Kidney epithelial cell (primary cell): ENCODE measurements at places on chromosomes 4 and X. TPM values are rescaled to one million over a fixed set of nuclear protein-coding genes. Genes with fewer than 3 reads are reported as not detected.

The SSX4 gene
- not detected in 2 replicates for total RNA-seq

The MAGEA12 gene
- not detected in 2 replicates for total RNA-seq

DNA sequence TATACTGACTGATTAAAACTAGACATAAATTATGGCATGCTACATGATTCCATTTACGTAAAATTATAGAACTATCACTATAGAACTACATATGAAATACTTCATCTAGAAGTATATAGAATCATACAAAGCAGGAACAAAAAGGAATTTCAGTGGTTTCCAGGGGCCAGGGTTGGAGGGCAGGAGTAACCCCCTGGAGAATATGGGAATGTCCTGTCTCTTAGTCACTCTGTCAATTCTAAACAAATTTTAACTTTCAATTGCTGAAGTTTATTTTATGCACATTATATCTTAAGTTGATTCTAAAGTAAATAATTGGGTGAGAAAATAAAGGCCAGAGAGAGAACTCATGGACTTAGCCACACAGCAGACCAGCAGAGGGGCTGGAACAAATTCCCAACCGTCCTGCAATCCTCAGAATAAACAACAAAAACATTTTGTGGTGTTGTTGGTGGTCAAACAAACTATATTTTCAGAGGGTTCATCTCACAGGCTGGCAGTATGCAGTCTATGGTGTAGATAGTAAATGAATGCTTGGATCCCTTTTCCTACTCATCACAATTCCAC lies 476.9 kb upstream of the SLIT2 start:
- no peak for DNase-seq

DNA sequence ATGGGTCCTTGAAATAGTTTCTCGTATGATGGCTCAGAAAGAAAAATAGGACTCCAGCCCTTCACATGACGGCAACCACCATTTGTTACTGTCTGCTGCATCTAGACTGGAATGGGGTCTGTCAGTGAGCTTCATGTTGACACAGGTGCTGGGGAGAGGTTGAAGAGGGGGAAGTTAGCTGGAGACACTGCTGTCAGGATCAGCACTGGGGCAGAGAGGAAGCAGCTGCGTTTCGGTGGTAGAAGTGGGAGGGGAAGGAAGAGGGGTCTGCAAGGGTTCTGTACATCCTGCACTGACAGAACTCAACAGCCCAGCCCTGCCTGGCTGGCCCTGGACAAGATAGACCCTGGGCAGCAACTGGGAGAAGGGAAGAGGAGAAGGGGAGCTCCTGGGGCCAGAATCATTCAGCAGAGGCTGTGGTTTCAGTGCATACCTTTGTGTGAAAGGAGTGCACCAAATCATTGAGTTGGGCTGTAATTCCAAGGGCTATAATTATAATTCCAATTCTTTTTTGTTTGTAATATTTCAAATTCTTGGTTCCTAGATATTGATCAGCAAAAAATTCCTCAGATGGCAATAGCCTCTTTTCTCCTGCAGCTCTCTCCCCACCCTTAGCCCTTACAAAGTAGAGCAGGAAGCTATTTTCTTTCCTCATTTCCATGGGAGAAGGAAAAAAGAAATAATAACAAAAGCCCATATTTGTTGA lies 119.4 kb upstream of the C1GALT1C1 start:
- DNase-seq = no peak

GRCh38 chrX:72540318-72540717 lies 32.3 kb downstream of the HDAC8 start:
- no peak for DNase-seq

- peak; percentile 63 for DNase-seq
Observed at GRCh38 chr4:41142376-41143310, 71.7 kb downstream of the APBB2 start.

GRCh38 chr4:53587135-53587534 lies 4.2 kb downstream of the LNX1 start:
- no peak for DNase-seq

DNA sequence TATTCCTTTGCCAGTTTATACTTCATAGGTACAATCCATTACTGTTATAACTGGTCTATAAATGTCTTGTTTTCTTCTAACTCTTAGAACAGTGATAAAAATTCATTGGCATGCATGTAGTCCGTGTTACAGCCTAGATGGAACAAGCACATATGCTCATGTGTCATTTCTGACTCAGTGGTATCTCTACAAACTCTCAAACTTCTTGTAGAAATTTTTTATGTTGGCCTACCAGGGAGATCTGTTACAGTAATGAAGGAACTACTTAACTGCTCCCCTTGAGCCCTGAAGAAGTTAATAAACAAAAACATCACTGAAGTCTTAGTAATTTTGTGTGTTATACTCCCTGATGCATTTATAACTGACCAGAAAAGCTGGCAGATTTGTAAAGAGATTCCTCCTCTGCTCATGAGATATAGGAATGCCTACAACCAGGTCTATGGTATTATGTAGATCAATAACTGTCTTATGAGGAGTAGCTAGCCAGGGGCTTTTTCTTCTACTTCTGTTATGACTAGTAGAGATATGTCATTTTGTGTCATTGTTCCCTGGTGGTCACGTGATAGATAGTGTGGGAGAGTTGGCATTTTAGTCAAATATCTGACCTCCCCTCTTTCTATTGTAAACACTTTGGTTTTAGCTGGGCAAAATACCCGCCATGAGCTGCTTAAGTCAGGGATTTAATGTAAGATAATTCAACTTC lies 53.7 kb upstream of the FAAH2 start:
- no peak for DNase-seq

DNA sequence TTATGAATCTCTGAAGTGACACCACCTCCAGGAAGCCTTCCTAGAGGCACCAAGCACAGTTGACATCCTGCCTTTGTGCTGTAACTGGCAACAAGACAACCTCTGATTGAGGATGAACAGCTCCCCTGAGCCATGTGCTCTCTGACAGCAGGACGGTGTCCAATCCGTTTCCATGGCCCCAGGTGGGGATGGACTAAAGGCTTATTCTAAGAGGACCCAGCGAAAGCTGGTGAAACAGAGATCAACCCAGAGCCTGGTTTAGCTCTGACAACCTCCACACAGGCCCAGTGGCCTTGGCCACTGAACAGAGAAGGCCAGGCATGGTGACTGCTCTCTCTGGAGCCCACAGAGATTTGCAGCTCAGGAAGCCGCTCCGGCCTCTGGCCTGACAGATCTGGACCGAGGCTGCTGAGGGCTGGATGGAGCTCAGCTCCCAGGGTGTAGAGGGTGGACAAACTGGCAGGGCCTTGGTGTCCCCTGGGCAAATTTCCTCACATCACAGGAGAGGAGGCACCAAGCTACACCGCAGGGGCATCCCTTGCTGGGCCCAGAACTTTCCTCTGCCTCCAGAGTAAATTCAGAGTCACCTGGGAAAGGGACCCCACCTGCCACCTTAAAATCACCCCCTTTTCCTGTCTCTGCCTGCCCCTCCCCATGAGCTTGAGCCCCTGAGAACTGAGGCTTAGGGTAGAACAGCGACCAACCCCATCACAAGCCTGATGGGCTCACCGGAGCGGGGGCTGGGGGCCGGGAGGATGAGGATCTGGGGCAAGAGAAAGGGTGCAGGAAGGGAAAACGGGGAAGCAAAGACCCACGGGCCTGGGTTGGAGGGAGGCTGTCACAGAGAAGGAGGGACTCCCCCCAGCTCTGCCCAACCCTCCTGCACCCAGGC lies 40.2 kb downstream of the HMX1 start:
- DNase-seq = no peak

The PPEF1 gene
- 0.14 TPM in 1 of 2 replicates, not detected in the other for total RNA-seq

GRCh38 chr4:36990128-36990872 lies 254.2 kb upstream of the NWD2 start:
- no peak for DNase-seq

DNA sequence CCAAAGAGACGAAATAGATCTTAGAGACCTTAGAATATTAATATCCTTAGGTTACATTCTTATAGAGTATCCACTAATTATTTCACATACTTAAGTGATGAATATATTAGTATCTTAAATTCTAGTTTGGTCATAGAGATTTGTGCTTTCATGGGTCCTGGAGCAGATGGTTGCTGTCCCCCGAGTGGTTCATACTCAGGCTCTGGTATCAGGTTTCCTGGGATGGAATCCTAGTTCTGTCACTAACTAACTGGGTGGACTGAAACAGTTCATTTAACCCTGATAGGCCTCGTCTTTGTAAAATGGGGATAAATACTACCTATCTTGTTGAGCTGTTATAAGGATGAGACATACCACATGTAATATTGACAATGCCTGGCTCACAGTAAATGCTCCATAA lies 264.6 kb downstream of the TENM3 start:
- no peak for DNase-seq

The TCEAL5 gene
- 0.21 TPM in 1 of 2 replicates, not detected in the other for total RNA-seq

DNA sequence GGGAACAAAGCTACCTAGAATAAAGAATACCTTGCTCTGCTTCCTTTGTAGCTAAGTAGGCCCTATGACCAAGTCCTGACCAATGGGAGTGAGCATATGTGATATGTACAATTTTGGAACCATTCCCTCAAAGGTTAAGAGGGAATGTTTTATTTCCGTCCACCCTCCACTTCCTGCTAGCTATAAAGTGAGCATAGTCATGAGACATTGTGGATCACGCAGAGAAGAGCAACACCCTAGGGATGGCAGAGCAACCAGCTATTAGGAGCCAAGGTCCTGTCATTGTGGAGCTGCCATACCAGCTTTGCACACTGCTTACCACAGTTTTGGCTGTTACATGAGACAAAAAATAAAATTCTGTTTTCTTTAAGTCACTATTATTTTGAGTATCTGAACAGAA lies 45.8 kb upstream of the RNF128 start:
- DNase-seq = no peak

DNA sequence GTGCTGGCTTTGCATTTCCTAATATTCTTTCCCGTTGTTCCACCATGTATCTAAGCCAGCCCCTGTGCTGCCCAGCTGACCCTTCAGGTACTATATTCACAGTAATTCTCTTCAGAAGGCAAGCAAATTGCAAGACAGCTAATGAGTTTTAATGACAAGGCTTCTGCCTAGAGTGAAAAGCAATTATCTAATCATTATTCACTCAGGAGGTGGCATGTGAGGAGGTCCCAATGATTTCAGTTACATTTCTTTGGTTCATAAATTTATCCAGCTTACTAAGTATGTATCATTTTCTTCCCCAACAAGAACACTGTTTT lies 123.0 kb downstream of the RASGEF1B start:
- DNase-seq = no peak
